ENCODE measurements at places on chromosomes 13 and 19.
A peak's percentile ranks its signal among the peaks of the same experiment; 100 is the strongest.

- no peak for DNase-seq
Measured at GRCh38 chr13:52160506-52160905, 1.1 kb upstream of the NEK3 start.

DNA sequence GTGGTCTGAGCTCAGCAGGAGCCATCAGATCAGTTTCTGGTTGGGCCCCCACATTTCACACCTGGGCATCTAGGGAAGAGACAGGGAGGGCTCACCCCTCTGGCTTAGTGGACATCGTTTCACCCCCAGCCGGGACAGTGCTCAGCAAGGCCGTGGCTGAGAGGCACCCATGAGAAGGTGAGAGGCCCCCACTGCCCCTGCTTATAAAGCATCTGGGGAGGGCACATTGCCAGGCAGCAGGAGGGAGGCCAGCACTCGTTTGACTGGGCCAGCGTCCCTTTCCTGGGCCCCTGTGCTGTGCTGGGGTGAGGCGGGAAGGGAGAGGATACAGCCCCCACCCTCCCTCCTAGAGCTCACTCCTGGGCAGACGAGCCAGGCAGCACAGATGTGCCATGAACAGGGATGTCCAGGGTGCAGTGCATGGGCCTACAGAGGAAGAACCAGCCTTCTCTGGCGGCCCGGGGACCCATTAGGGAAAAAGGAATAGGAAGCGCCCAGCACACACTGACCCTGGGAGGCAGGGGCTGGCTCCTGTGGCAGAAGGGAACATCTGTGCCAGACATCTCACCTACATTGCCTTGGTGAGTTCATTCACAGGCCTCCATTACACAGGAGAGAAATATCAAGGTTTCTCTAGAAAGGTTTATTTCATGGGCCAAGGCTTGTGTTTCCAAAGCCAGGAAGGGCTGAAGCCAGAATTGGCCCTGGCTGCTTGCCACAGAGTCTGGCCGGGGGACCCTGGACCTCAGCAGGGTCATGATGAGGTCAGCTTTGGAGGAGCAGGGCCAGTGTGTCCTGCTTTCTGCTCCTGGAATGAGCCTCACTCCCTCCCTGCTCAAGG, 7.7 kb downstream of the AP1M1 start:
- DNase-seq, result no peak

DNA sequence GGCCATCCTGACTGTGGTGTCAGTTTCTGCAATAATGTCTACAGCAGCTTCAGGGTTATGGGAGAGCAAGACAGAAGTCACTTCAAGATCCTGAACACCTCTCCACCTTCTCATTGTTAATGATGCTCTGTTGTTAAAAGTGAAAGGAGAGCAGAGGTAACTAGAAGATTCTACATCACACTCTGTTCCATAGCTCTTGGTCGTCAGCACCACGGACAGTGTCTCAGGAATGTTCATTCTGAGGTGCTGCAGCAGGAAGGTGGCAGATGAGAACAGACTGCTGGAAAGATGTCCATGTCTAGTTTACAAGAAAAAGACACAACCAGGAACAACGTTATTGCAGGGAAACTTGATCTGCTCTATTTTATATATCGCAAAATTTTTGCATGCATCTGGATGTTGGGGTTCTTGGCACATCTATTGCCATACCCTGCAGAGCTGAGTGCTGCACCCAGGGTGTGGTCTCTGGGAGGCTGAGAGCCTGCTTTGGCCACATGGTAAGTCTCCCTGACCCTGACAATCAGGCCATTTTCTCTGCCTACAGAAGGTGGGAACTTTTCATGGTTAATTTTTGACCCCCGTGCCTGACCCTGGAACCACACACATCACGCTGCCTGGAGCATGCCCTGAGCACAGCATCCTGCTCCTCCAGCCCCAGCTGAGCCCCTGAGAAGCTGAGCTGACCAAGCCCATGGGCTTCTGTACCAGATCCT, 12.7 kb downstream of the CEACAM21 start:
- DNase-seq, result no peak

DNA sequence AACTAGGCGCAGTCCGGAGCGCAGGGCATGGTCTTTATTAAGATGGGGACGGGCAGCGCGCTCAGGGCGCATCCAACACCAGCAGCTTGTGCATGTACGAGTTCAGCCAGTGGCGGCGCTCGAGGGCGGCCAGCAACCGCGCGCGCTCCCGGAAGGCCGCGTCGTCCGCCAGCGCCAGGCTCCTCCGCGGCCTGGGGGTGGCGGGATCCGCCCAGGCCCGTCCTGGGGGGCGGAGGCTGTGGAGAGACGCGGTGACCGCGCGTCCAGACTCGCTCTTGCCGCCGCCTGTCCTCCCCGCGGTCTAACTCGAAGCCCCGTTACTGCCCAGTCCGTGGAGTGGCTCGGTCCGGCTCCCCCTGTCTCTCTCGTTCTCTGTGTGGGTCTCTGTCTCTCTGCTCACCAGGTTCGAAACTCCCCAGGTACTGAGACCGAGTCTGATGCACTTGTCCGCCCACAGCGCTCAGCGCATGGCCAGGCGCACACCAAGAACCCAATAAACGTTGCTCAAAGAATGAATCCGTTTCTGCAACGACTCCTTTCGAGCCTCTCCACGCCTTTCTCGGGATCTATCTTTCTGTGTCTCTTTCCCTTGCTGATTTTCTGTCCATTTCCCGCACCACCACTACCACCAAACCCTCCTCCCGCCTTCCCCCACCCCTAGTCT, 702 bp downstream of the PTH2 start:
- DNase-seq, result no peak

- no peak for DNase-seq
Measured at GRCh38 chr19:50202386-50202785, 1.0 kb upstream of the MYH14 start.

DNA sequence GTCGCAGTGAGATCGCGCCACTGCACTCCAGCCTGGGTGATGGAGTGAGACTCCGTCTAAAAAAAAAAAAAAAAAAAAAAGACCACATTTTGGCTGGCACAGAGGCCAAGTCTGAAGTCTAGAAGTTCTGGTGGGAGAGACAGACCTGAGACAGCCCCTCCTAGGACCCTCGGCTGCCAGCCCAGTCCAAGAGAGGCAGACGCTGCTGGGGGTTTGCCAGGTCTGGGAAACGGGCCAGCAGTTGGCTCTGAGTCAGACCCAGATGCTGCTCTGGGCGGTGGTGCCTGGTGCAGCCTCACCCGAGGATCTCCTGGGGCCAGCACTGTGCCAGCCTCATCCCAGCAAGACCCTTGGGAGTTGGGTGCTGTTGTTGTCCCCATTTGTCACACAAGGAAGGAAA, 5.8 kb downstream of the FCHO1 start:
- no peak for DNase-seq

- DNase-seq, result no peak
Measured at GRCh38 chr19:17095141-17095919, 19.8 kb downstream of the MYO9B start.

DNA sequence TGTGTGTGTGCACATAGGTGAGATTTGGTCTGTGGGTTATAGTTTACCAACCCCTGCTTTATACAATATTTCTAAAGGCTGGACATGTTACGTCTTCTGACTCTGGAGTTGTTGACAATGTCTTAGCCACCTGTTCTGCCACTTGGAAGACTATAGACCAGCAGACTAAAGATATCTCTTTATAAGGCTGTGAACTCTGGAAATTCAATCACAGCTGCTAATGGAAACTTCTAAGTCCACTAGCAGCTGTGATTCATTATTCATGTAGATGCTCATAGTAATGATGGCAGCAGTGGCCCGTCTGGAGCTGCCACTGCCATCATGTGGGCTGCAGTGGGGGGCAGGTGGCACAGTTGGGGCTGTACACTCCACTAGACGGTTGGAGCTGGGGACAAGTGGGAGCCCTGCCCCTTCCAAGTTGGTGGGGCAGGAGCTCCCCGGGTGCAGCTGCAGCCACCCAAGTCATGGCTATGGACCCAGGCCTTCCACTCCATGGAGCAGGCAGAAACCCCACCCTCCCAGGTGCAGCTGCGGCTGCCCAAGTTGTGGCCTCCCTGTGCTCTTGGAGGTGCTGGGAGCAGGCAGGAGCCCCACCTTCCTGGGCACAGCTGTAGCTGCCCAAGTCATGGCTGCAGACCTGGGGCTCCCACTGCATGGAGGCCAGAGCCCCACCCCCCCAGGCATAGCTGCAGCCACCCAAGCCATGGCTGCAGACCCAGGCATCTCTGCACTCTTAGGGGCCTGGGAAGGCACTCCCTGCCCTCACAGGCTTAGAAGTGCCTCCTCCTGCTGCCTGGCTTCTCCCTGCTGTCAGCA, 8.8 kb downstream of the IGFL4 start:
- no peak for DNase-seq

GRCh38 chr19:19405971-19406877, 749 bp downstream of the GATAD2A start:
- no peak for DNase-seq

GRCh38 chr13:102402290-102402689, 442 bp upstream of the FGF14 start:
- peak; percentile 59 for DNase-seq

DNA sequence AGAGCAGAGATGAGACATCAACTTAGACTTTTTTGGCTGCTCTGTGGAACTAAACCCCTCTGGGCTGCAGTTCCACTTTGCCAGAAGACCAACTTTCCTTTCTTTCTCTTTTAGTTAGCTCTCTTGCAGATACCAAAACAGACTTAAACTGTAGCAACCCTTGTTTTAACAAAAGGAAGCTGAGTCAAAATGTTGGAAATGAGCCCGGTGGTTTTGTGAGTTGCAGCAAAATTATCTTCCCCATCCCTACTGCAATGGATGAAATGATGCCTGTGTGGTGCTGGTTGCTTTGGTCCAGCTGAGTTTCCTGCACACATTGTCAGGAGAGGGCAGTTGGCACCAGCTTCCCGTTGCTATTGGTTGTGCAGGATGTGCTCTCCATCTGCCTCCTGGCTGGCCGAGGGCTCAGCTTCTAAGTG, 115.3 kb downstream of the LRCH1 start:
- DNase-seq, result no peak

DNA sequence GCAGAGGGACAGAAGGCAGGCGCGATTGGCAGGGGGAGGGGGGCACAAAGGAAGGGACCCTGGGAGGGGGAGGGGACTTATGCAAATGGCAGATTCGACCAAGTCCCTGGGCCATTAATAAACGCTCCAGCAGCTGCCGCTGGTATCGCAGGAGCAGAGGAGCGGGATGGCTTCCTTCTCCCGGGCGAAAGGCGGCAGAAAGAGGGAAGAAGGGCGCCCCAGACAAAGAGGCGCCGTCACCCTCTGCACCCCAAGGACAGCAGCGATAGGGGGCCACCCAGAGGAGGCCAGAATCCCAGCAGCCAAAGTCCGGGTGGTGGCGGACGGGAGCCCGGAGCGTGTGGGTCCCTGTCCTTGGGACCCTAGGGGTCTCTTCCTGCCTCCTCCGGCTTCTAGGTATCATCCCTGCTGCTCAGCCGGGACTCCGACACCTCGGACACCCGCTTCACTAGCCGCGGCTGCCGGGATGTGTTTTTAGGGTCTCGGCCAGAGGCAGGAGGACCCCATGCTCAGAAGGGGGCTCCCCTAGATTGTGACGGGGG, 1.9 kb downstream of the PTPRS start:
- no peak for DNase-seq

DNA sequence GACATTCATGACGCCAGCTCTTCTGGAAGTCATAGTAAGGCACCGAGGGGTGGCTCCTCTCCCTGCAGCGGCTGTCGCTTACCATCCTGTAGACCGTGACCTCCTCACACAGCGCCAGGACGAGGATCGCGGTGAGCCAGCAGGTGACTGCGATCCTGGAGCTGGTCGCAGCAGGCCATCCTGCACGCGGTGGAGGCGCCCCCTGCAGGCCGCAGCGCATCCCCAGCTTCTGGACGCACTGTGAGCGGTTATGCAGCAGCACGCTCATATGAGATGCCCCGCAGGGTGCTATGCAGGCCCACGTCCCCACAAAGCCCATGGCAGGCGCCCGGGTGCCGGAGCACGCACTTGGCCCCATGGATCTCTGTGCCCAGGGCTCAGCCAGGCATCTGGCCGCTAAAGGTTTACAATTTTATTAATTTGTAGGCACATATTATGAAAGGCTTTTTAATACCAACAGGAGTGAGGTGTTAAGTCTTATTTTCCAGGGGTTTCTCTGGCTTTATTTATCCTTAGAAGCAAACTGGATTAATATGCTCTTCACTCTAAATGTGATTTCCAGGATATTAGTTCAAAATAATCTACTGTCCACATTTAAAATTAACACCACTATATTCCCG, 35.6 kb upstream of the PSPC1 start:
- no peak for DNase-seq

- peak; percentile 40 for DNase-seq
Measured at GRCh38 chr19:47226426-47227351, 4.3 kb downstream of the BBC3 start.

DNA sequence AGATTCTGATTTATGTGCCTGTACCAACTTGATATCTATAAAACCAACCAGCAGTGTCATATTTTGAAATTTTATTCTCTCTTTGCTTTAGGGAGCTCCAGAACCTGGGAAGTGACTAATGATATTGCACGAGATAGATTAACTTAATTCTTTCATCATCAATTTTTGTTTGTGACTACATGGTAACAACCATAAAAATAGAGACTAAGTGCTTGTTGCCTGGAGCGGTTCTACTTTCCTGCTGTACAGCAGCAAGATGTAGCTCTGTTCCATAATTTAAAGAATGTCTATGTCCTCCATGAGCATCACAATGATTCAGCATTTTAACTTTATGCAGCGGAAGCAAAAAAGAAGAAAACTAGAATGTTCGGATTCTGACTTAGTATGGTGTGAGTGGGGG, 275.6 kb downstream of the KLF5 start:
- no peak for DNase-seq

GRCh38 chr13:70432276-70432805, 324.1 kb upstream of the KLHL1 start:
- no peak for DNase-seq

- DNase-seq, result no peak
Measured at GRCh38 chr13:104832231-104832630, 1703.2 kb downstream of the EFNB2 start.

GRCh38 chr13:94674609-94675348, 37.6 kb downstream of the SOX21 start:
- peak; percentile 74 for DNase-seq

- DNase-seq, result no peak
Measured at GRCh38 chr19:44374789-44375188, 18.3 kb upstream of the ZNF112 start.

GRCh38 chr19:1609103-1609396, 3.8 kb upstream of the UQCR11 start:
- DNase-seq, result no peak

GRCh38 chr13:89150362-89150761, 1479.2 kb downstream of the SLITRK5 start:
- no peak for DNase-seq

GRCh38 chr19:7210359-7210758, 83.9 kb downstream of the INSR start:
- DNase-seq, result no peak

GRCh38 chr13:58247080-58247479, 615.5 kb downstream of the PCDH17 start:
- DNase-seq, result no peak

- DNase-seq, result peak; percentile 45
Measured at GRCh38 chr19:47697863-47698609, 15.2 kb upstream of the EHD2 start.

GRCh38 chr19:48530066-48530720, 18.6 kb upstream of the LMTK3 start:
- no peak for DNase-seq

DNA sequence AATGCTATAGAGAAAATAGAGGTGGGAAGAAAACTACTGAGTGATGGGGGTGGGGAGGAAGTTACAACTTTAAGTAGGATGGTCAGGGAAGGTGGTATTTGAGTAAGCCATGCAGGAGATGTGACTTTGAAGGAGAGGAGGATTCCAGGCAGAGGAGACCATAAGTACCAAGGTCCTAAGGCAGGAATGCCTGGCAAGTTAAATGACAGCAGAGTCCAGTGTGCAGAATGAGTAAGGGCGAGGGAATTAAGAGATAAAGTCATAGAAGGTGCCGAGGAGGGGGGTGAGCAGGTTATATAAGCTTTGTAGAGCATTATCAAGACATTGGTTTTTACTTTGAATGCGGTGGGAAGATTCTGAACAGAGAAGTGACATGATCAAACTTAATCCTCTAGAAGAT, 43.2 kb upstream of the WDFY2 start:
- no peak for DNase-seq

Data from NCI-H774 (cell line).